Daoy (cell line): ENCODE measurements at places on chromosomes 4 and X.
A peak's percentile ranks its signal among the peaks of the same experiment; 100 is the strongest.

DNA sequence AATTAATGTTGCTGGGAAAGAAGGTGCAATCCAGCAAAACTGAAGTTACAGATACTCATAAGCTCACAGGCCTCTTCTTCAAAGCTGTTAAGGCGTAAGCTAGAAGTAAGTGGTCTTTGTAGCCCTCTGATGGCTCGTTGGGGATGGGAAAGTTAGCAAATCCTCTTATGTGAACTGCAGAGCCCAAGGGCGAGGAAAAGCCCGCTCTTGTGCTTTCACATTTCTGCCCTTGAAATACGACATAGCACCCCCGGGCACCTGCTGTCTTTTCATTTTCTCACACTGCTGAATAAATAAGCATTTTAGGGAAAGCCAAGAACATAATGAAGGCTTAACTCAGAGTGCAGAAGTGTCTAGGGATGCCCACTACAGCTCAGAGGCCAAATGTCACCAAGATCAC is 73.1 kb upstream of the SORBS2 start:
- no peak for DNase-seq

DNA sequence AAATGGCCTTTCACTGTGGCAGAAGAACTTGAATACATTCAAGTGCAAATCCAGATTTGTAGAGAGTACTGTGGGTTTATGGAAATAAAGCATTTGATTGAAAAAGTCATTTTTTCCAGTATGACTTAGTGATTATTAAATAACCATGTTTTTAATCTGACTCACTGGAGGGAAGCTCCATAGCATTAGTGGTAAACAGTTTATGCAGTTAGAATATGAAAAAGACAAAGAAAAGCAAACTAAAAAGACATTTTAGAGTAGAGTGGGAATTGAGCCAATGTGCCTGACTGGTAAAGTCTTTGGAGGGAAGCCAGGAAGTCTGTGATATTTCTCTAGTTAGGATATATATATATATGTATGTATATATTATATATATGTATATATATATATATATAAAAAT is 53.4 kb downstream of the FAT4 start:
- DNase-seq = peak; percentile 6

GRCh38 chr4:141730805-141731204 is 94.4 kb downstream of the IL15 start:
- DNase-seq = no peak

DNA sequence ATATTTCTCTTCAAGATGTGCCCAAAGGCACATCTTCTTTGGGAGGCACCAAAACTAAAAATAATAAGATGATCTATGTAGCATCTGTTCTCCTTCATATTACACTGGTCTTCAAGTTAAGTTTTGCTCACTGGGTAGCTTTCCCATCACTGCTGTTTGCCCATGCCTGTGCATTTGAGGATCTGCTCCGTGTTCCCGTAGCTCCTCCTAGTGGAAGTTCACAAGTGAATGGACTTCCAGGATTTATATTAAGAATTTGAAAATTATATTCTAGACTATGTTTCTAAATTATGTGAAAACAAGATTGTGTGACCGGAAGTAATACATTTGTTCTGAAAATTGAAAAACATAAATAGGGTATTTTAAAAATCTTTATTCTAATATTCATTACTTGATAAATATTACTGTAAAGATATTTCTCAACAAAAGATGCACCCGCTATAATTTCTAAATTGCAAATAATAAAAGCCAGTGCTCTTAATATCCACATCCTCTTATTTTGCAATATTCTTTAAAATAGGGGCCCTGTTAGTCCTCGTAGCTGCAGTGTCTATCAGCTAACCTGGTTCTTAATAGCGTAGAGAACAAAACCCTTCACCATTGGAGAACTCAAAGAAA is 147.7 kb downstream of the RBM46 start:
- no peak for DNase-seq

DNA sequence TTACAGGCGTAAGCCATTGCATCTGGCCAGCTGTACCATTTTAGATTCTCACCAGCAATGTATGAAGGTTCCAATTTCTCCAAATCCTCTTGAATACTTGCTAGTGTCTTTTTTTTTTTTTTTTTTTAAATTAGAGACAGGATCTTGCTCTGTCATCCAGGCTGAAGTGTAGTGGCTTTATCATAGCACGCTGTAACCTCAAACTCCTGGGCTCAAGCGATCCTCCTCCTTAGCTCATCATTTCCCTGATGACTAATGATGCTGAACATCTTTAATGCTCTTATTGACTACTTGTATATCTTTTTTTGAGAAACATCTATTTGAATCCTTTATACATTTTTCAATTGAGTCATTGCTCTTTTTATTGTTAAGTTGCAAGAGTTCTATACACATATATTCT is 40.3 kb downstream of the HDAC8 start:
- no peak for DNase-seq

DNA sequence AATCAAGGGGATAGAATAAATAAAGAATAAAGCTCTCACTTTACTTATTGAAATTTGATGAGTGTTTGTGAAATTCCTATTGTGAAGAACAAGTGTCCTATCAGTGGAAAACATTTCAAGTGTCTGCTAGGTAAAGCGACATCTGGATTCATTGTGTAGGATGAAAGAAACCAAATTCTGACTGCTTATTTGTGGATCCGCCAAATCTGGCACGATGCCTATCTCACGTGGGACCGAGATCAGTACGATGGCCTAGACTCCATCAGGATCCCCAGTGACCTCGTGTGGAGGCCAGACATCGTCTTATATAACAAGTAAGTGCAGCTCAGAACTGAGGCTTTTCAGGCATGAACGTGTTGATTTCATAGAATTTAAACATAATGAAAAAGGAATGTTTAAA is 1.9 kb downstream of the CHRNA9 start:
- DNase-seq = no peak

GRCh38 chrX:119682019-119682989 is 10.7 kb downstream of the SEPTIN6 start:
- DNase-seq = no peak

- DNase-seq = peak; percentile 2
Observed at GRCh38 chr4:179325181-179325580, 1882.9 kb upstream of the AGA start.

GRCh38 chr4:138030375-138030774 is 211.8 kb downstream of the SLC7A11 start:
- DNase-seq = no peak

- DNase-seq = peak; percentile 3
Observed at GRCh38 chr4:130850019-130850524, 1754.1 kb downstream of the C4orf33 start.

DNA sequence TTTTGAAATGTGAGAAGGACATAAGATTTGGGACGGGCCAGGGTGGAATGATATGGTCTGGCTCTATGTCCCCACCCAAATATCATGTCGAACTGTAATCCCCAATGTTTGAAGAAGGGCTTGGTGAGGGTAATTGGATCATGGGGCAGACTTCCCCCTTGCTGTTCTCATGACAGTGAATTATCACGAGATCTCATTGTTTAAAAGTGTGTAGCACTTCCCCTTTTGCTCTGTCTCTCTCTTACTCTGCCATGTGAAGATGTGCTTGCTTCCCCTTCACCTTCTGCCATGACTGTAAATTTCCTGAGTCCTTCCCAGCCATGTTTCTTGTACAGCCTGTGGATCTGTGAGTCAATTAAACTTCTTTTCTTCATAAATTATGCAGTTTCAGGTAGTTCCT is 17.5 kb downstream of the MTMR8 start:
- DNase-seq = no peak

DNA sequence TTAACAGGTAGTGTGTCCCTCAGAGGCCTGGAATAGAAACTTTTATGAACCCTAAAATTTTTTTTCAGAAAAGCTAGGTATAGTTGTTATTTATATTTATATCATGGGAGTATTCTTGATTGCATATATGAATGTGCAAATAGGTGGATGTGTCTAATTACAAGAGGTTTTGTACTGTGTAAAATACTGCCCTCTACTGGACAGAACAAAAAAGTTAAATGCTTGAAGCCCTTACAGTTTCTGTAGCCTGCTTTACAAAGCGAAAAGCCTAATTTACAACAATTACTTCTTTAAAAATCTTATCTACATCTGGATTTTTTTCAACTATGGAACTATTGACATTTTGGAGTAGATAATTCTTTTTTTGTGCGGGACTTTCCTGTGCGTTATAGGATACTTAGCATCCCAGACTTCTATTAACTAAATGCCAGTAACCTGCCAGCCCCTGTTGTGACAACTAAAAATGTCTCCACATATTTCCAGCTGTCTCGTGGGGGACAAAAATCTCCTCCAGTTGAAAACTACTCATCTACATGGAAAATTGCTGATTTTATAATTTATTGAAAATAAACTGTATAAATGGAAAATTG is 35.1 kb downstream of the ENPEP start:
- DNase-seq = no peak

GRCh38 chr4:88286897-88287296 is 2.5 kb upstream of the PPM1K start:
- no peak for DNase-seq

- DNase-seq = no peak
Observed at GRCh38 chr4:2576290-2576689, 39.8 kb downstream of the FAM193A start.

- DNase-seq = no peak
Observed at GRCh38 chrX:24799078-24799477, 105.4 kb downstream of the POLA1 start.

- DNase-seq = no peak
Observed at GRCh38 chr4:185716577-185717376, 95.2 kb downstream of the SORBS2 start.

DNA sequence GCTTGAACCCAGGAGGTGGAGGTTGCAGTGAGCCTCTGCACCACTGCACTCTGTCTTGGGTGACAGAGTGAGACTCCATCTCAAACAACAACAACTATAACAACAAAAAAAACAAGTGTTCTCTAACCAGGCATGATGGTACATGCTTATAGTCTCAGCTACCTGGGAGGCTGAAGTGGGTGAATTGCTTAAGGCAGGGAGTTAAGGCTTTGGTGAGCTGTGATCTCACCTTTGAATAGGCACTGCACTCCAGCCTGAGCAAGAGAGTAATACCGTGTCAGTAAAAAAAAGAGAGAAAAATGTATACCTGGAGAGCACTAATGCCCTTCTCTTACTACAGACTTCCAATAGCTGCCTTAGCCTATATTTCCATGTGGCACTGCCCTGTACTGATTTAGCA is 18.9 kb upstream of the USP9X start:
- no peak for DNase-seq

DNA sequence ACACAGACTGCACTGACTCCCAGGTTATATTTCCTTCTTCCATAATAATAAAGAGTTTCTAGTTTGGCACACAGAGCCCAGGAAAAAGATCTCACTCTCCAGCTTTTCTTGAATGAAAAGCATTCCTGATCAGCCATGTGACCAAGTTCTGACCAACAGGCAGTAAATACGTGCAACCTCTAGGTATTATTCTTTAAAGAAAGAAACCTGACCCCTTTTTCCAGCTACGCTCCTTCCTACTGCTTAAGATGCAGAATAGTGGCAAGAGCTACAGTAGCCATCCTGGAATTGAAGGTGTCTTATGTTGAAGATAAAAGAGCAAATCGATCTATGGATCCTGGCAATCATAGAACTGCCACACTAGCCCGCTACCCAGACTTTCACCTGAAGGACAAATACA is 76.7 kb downstream of the LRBA start:
- DNase-seq = no peak

GRCh38 chrX:70346418-70347070 is 56.6 kb downstream of the KIF4A start:
- no peak for DNase-seq

GRCh38 chr4:165873298-165874071 is 448 bp downstream of the TLL1 start:
- DNase-seq = peak; percentile 29

- peak; percentile 69 for DNase-seq
Observed at GRCh38 chr4:4334798-4335520, 44.9 kb downstream of the ZBTB49 start.

DNA sequence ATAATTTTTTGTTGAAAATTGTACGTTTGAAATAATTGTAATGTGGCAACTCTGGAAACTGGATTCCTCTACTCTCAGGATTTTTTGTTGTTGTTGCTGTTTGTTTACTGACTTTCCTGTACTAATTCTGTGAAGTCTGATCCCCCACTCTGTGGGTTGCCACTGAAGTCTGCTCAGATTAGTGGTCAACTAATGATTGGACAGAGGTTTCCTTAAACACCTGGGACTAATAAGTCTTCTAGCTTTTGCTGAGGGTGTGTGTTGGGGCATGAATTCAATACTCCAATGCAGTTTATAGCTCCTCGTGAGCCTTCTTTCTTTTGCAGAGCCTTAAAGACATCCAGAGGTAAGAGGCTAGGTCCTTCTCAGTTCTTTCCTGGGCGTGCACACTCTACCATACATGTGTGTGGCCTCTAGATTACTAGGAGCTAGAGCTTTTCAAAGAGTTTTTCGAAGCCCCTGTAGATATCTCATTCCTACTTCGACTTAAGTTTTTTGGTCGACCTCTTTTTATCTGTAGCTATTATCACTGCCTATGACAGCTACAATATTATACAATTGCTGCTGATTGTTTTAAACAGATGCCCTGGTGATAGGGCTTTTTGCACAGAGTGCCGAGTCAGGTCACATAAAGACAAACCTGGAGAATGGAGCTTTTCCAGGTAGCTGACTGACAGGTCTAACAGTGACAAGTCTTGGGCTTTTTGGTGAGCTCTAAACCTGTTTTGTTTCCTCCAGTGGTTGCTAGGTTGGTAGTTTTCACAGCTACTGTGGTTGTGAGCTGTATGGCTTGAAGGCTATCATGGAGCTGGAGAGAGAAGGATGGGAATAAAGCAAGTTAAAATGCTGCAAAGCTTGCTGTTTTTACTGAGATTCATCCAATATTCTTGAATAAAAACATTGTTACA is 34.0 kb downstream of the BMP2K start:
- DNase-seq = no peak

GRCh38 chr4:121477079-121477478 is 96.3 kb upstream of the QRFPR start:
- no peak for DNase-seq

DNA sequence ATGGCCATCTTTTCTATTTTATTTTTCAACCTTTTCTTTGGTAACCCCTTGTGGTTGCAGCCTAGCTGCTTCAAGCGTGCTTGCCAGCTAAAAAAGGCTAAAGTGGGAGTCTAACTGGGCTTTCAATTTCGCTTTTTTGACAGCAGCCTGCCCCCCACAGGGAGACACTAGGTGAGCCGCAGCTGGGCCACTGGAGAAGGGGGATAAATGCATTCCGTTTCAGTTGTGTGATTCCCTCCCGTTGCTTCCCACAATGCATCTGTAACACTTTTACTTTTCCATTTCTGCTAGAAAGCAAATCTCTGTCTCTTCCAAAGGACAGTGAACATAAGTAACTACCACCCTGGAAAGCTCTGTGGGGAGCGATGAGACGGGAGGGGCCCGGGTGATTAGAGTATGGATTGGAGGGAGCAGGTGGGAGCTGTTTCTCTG is 86.3 kb upstream of the RAPGEF2 start:
- DNase-seq = peak; percentile 41
